ENCODE measurements at places on chromosomes 7 and 10.

DNA sequence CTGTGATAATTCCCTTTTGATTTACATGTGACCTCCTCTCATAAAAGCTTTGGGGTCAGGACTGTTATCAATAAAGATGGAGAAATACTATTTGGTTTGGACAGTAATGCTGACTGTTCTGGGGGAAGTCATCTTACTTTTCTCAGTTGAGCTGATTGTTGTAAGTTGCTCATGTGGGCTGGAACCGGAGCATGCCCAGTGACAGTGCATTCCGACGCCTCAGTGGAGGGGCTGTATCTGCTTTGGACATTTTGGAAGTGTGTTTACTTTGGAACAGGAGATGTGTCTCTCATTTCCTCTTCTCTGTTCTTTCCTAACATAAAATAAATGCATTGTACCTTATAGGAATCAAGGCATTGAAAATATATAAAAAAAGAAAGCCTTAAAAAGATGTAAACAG lies 30.1 kb downstream of the RBM33 start:
- DNase-seq, result no peak

GRCh38 chr7:28330384-28331070 lies 81.8 kb upstream of the CREB5 start:
- no peak for DNase-seq

DNA sequence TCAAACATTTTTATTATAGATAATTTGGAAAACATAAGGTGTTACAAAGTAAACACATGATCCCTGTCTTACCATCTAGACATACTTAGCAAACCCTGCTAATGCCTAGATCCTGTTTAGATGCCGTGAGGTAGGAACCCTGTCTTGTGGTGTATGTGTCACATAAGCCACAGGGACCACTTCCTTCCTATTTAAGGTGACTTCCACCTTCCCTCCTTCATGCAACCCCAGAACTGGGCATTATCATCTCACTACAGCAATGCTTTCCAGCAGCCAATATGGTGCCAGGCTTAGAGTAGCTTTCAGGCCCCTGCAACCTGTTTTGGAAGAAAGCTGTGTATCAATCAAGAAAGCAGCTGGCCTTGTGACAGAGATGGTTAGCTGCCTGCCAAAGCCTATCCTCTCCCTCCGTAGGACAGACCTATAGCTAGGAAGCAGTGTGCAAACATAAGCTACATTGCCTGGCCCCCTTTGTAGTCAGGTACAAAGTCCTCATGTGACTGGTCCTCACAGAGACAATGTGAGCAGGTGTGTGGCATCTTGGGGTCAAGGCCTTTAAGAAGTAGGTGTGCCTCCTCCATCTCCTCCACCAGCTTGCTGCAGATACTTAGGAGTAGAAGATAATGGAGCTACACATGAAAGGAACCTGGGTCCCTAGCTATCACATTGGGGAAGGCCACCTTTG lies 146.8 kb downstream of the SPAG6 start:
- no peak for DNase-seq

GRCh38 chr10:30974355-30974754 lies 57.3 kb downstream of the ZNF438 start:
- no peak for DNase-seq

- DNase-seq, result no peak
Measured at GRCh38 chr7:128672927-128673517, 930 bp downstream of the GARIN1A start.

DNA sequence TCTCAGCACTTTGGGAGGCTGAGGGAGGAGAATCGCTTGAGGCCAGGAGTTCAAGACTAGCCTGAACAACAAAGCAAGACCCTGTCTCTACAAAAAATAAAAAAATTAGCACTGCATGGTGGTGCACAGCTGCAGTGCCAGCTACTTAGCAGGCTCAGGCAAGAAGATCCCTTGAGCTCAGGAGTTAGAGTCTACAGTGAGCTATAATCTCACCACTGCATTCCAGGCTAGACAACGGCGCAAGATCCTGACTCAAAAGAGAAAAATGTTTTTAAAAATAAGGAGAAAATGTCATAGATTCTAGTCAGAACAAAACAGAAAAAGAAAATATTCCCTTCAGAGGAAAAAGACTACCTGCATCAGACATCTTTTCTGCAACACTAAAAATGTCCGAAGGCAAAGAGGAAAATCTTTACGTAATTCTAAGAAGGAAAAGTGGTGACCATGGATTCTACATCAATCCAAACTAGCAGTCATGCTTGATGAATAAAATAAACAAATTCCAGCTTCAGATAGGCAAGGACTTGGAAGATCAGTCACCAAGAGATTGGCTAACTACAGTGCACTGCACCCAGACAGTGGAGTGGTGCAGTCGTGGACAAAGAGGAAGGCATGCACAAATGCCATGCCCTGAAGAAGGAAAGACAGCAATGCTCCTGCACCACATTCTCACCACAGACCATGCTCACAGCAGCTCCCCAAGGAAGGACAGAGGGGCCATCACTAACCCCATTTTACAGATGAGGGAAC lies 54.3 kb downstream of the ERCC6 start:
- DNase-seq, result no peak

Measured in T follicular helper cell (primary cell).